ENCODE measurements at places on chromosomes 7 and 10.

DNA sequence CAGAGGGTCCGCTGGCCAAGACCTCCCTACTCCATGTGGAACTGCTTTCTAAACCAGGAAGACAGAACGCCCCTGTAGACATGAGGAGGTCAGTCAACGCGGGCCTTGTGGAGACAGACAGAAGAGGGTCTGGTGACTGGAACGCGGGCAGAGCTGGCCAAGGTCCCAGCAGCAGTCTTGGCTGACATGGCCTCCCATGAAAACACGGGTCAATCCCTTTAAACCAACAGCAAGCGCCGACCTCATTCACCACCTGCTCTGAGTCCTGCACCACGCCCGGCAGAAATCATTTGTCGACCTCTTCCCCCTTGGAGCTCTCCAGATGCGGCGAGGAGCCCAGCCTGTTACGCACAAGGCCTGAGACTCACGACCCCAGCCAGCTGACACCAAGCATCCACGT is 78.5 kb downstream of the ZRANB1 start:
- DNase-seq = no peak

GRCh38 chr10:72315611-72316385 is 38.9 kb downstream of the DNAJB12 start:
- no peak for DNase-seq

- DNase-seq = no peak
These were observed 21.8 kb downstream of the CARD11 start for GRCh38 chr7:3021825-3022224.

DNA sequence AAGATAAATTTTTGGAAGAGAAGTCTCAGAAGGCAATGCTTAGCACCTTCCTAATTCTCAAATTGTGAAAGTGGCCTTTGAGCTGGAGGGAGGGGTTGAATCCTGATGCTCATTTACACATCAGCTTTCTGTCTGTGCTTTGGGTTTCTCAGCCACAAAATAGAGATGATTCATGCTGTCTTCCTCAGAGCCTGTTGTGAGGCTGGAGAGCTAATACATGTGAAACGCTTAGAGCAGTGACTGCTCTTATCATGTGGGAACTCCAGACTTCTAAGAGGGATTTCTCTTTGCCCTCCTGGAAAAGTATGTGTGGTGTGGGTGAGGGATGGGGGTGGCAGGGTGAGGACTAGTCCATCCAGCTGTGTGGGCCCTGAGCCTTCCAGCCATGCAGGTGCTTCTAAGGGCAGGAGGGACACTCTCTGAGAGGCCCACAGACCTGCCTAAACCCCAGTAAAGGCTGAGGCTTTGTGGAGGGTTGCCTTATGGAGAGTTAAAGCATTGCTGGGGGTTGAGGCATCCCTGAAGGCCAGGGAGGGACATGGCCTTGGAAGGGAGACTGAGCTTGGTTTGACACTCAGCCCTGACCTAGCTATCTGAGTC is 4.8 kb upstream of the EVX1 start:
- no peak for DNase-seq

GRCh38 chr7:156610130-156610529 is 30.4 kb upstream of the RNF32 start:
- DNase-seq = no peak

- no peak for DNase-seq
These were observed 35.7 kb upstream of the EBLN1 start for GRCh38 chr10:22253580-22253882.
